Left lobe of liver (tissue), 2 donors: ENCODE measurements at places on chromosomes 6 and 20. TPM values are rescaled to one million over a fixed set of nuclear protein-coding genes. Genes with fewer than 3 reads are reported as not detected.

The SLC17A4 gene
- total RNA-seq = 19.2 TPM

The TBXT gene
- total RNA-seq = not detected

The MLIP gene
- 18.4 TPM for total RNA-seq

The VNN1 gene
- total RNA-seq = 74.8 TPM

The GLP1R gene
- not detected for total RNA-seq

The ARHGAP40 gene
- total RNA-seq = not detected

The RIPPLY2 gene
- not detected for total RNA-seq

The RMND1 gene
- total RNA-seq = 18.6 TPM

The NOTCH4 gene
- 9.6 TPM for total RNA-seq

The PNLDC1 gene
- total RNA-seq = 0.23 TPM

The ADGRG6 gene
- total RNA-seq = 84.4 TPM

The STX11 gene
- total RNA-seq = 0.75 TPM

The FAM83B gene
- 0.15 TPM for total RNA-seq

The OXT gene
- total RNA-seq = 8.4 TPM

The CENPQ gene
- 0.98 TPM for total RNA-seq
